ENCODE measurements at places on chromosomes 12 and 14.
A peak's percentile ranks its signal among the peaks of the same experiment; 100 is the strongest.

DNA sequence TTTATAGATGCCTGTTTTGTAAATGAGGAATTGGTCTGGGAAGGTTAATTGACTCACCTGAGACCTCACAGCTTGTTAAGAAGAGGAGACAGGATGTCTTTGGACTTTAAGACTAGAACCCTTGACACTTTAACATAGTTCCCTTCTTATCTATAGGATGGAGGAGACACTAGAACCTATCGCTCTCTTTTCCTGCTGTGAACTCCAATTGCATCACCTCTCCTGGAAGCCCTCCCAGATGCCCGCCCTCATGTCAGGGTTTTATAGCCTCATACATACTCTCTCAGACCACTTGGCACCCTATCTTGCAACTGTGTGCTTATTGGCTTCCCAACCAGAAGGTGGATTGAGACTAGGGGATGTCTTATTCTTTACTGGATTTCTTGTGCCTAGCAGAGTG lies 2.5 kb upstream of the CTDSP2 start:
- DNase-seq: no peak

GRCh38 chr12:25518512-25518911 lies 34.6 kb downstream of the LMNTD1 start:
- no peak for DNase-seq

GRCh38 chr14:75489480-75489837 lies 32.8 kb upstream of the BATF start:
- peak; percentile 40 for DNase-seq

GRCh38 chr12:73180734-73181133 lies 908.6 kb downstream of the TRHDE start:
- no peak for DNase-seq

GRCh38 chr12:128771681-128772080 lies 52.1 kb downstream of the SLC15A4 start:
- DNase-seq: no peak

- no peak for DNase-seq
Measured at GRCh38 chr12:27705263-27705662, 5.4 kb upstream of the MRPS35 start.

- DNase-seq: no peak
Measured at GRCh38 chr14:33932576-33933345, 18.1 kb downstream of the EGLN3 start.

All from NCI-H2107 (cell line).